Activated CD4-positive, alpha-beta T cell treated with anti-CD3 and anti-CD28 coated beads, Interleukin-2, amount 10 ng/mL, durations not matched to agents 7 days and 5 days (primary cell): ENCODE measurements at places on chromosomes 4 and X.

- DNase-seq: no peak
Observed at GRCh38 chrX:23919706-23920320, 12.0 kb downstream of the CXorf58 start.

GRCh38 chr4:53800741-53801140, 209.5 kb upstream of the LNX1 start:
- DNase-seq: no peak

DNA sequence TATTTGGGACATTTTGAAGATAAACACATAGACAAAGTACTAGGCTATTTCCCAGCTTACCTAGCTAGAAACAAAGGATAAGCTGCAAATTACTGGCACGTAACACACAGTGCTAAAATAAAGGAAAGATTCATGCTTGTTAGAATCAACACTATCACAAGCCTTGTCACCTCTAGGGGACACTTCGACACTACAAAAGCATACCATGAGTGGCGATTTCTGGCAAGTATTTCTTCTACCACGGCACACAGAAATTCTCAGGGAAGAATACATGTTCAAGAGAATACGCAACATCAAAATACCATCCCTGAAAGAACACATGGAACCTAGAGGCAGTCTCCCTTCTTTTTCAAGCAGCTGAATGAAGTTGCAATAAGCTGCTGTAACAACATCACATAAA, 5.1 kb downstream of the MECP2 start:
- no peak for DNase-seq

DNA sequence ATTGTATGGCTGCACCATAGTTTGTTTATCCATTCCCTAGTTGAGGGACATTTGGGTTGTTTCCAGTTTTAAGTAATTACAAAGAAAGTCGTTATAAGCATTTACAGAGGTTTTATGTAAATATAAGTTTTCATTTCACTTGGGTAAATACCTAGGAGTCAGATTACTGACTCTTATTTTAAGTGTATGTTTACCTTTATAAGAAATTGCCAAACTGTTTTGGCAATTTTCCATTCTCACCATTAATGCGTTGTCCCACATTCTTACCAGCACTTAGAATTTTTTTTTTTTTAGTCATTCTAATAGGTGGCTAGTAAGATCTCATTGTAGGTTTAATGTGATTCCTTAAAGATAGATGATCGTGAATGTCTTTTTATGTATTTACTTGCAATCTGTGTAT, 121.5 kb upstream of the NR3C2 start:
- no peak for DNase-seq

DNA sequence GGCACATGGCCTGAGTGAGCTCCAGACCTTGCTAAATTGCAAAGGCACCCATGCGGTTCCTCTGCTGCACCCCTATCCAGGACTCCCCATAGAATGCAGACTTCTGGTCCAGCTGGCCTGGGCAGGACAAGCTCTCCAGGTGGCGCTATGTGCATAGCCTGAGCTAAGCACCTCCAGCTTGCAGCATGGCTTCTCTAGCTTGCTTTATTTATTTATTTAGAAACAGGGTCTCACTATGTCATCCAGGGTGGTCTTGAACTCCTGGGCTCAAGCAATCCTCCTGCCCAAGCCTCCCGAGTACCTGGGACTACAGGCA, 5.5 kb upstream of the WFS1 start:
- peak; percentile 32 for DNase-seq

DNA sequence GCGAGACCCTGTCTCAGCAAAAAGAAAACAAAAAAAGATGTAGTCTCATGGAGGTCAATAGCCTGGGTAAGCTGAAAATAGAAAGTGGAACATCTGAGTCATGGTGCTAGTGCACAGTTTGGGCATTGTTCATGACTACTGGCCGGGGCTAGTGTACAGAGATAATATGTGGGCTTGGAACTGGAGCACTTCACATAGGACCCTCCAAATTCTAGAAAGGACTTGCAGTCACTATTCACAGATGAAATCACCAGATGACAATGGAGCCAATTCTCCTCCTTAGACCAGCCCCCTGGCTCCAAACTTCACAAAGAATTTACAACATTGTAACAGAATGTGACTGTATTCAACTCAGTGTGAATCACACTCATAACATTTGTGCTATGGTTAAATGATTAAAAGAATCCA, 367.8 kb upstream of the SLC7A11 start:
- DNase-seq: no peak

DNA sequence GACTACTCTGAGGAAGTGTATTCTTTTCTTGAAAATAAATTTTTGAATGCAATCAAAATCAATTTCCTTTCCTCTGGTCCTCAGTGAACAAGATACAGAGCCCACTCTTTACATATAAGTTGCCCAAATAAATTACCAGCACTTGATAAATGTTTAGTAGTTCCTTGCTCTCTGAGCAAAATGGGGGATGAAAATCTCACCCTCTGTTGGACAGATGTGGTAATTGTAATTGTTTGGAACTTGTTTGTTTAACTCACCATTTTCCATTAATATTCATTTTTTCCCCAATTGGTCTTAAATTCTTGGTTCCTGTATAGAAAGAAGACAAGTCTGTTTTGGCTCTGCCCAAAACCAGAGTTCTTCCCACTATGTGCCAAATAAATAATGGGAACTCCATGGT, 146.3 kb downstream of the LDB2 start:
- DNase-seq: no peak
